ENCODE measurements at places on chromosomes 16 and 17.

- DNase-seq, result no peak
Observed at GRCh38 chr17:17701112-17701511, 19.9 kb downstream of the RAI1 start.

DNA sequence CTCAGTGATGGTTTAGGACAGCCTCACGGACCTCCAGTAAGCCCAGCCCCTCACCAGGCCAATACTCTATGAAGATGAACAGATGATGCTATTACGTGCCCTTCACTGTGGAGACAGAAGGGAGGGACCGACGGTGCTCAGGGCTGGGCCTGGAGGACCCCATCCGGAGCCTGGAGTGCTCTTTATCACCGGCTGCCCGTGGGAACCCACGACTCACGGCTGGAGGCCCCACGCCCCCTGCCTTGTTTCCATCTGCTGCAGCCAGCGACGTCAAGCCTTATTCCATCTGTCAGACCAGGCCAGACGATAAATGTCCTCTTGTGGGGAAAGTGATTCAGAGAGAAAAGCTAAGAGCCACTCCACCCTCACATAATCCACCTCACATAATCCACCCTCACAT lies 4.0 kb upstream of the TIMM22 start:
- no peak for DNase-seq

- DNase-seq, result no peak
Observed at GRCh38 chr16:83351846-83352245, 455.9 kb upstream of the HSBP1 start.

GRCh38 chr17:18916816-18917500 lies 35.0 kb upstream of the SLC5A10 start:
- no peak for DNase-seq

DNA sequence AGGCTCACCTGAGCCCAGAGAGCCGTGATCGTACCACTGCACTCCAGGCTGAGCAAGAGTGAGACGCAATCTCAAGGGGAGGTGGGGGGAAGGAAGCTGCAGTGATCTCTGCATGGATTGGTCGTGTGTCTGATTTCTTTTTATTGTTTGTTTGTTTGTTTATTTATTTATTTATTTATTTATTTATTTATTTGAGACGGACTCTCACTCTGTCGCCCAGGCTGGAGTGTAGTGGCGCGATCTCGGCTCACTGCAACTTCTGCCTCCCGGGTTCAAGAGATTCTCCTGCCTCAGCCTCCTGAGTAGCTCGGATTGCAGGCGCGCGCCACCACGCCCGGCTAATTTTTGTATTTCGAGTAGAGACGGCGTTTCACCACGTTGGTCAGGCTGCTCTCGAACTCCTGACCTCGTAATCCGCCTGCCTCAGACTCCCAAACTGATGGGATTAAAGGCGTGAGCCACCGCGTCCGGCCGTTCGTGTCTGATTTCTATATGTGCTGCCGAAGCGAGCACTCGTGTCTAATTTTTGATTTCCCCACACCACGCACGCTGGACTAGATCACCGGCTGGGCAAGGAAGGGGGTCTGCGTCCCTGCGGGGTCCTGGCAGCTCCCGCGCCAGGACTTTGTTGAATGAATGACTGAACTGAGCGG lies 448 bp upstream of the TNFRSF12A start:
- DNase-seq, result no peak

DNA sequence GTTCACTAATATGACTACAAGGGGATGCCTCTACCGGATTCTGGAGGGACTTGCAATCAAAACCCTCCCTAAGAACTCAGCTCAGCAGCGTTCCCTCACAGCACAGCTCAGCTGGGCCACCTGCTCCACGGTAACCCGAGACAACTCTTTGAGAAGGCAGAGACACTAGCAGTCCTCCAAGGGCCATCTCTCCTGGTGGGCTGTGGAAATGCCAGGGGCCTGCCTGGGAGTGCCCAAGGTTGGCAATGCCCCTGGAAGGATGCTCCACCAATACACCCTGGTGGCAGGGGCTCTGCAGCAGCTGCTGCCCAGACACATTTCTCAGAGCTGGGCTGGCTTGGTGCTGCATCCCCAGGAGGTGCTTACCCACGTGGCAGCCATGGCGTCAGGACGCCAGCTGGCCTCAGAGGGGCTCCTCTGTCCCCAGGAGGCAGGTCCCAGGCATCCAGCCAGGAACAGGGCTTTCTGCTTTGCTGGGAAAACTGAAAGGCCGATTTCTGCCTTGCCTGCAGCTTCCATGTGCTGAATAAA lies 16.5 kb downstream of the CDIP1 start:
- DNase-seq, result no peak

DNA sequence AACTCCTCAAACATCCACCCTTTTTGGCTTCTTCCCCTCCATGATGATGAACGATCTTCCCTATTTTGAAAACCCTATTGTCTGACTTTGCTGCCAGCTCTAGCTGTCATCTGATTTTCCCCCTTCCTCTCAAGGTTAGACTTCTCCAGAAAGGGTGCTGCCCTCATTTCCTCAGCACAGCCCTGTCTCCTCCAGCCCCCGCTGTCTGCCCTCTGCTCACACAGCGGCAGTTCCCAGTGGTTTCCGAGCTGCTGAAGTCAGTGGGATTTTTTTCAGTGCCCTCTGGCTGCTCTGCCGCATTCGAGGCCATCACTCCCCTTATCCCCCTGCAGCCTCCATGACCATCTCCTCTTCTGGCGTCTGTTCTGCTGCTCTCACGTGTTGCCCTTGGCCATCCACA lies 26.6 kb upstream of the C17orf107 start:
- DNase-seq, result no peak

DNA sequence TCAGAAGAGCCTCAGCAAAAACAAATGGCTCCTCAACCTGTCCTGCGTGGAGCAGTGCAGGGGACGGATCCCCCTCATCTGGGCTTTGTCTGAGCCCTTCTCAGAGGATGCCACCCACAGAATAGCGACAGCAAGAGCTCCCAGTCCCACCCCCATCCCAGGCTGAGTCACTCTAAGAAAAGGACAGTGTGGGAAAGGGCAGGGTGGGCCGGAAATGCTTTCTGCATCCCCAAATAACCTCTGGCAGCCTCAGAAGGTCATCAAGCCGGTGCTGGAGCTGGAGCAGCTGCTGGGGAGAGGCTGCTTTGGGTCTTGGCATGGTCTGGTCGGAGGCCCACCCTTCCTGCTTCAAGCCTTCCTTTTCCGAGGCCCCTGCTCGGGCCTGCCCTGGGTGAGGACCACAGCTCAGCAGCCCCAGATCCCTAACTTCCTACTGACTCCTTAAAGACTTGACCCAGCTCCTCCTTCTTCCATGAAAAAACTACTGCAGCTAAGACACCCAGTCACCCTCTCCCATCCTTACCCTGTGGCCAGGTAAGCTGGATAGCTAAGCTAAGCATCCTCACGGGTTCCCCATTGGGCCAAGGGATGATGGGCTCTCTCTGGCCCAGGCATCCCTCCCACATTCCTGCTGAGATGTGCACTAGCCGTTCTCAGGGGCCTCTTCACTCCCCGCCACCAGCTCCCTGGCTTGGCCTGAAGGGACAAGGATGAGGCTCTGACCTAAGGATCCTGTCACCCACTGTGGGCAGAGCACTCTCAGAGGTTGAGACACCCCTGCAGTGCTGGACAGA lies 8.7 kb downstream of the SLC12A4 start:
- DNase-seq, result no peak

DNA sequence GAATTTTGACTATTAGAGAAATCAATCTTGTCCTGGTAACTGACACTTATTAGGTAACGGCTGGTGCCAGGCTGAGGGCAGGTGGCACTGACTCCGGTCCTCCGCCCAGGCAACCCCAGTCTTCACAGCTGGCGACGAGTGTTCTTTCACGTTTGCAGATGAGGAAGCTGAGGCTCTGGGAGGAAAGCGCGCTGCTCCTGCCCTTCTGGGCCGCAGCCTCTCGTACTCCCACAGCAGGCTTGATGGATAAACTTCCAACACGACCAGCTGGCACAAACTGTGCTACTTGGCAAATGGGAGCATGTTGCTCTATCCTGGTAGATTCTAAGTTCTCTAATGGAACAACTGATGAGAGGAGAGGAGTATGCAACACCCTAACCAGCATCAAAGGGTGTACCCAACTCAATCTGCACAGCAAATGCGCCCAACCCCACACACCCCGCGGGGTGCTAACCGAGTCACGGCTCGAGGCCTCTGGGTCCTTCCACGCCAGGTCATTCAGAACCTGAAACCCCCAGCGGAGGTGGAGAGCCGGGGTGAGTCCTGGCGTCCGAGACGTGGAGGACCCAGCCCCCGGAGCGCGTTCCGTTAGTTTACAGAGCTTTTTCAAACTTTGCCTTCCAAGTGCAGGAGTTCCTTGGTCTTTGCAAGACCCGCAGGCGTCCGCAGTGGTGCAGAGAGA lies 477 bp upstream of the SLC47A1 start:
- DNase-seq, result no peak

- no peak for DNase-seq
Observed at GRCh38 chr17:49501496-49501895, 6.4 kb downstream of the NGFR start.

DNA sequence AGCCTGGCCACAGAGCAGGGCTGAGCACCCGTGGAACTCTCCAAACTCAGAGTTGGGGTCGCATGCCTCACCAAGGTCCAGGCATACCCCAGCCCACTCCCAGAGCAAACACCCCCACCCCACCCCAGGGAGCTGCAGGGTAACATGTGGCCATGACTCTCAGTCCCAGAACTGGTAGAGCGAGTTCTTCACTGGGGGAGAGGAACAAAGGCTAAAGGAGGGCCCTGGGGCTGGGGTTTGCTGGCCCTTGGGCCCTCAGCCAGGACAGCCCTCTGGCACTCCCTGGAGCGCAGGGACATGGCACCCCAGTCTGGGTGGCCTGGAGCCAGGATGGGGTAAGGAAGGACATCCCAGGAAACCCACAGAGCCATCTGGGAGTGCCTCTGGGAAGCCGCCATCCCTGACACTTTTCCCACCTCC lies 4.2 kb downstream of the HID1 start:
- no peak for DNase-seq

DNA sequence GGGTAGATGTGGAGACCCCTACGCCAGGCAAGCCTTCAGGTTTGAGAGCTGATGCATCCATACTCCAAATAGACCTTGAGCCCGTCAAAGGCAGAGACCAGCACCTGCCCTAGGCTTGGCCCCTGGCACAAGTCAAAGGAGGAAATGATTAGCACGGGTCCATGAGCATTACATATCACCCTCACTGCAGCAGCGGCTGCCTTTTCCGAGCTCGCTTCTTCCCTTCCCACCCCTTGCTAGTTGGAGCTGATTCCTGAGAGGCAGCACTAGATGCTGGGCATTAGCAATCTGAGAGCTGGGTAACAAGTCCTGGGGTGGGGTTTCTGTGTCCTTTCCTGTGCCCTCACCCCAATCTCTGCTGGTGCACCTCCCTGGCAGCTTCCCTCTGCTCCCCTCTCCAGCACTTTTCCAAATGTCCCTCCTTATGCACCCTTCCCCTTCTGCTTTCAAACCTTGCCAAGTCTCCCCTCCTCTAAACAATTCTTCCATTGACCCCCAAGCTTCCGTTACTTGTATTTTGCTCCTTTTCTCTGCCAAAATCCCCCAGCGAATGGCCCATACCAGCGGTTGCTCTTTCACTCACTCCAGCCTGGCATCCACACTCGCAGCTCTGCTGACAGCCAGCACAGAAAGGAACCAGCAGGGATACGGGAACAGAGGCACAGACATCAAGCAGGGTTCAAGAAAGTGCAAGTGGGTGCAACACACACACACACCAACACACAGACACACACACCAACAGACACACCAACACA lies 3.0 kb downstream of the CDRT4 start:
- no peak for DNase-seq

DNA sequence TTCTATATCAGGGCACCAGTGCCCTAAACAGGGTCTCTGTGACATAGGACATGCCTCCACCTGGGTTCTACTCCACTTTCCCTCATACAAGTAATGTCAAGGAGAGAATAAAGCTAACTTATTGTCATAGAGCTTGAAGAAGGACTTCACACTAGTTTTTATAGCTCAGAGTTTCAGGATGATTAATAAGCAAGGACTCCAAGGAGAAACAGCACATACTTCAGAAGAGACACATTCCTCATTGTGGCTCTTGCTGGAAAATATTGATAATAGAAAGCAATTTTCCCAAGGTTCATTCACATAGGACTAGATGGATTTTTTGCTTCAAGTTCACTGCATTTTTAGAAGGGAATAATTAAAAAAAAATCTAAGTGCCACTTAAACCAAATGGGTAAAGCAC lies 133.3 kb downstream of the CA10 start:
- DNase-seq, result no peak

GRCh38 chr17:79557276-79558090 lies 53.4 kb downstream of the RBFOX3 start:
- no peak for DNase-seq

GRCh38 chr16:85620374-85620773 lies 7.3 kb downstream of the GSE1 start:
- no peak for DNase-seq

- DNase-seq, result no peak
Observed at GRCh38 chr17:68624381-68624780, 23.2 kb upstream of the FAM20A start.

- no peak for DNase-seq
Observed at GRCh38 chr17:81298325-81298990, 3.4 kb upstream of the SLC38A10 start.

DNA sequence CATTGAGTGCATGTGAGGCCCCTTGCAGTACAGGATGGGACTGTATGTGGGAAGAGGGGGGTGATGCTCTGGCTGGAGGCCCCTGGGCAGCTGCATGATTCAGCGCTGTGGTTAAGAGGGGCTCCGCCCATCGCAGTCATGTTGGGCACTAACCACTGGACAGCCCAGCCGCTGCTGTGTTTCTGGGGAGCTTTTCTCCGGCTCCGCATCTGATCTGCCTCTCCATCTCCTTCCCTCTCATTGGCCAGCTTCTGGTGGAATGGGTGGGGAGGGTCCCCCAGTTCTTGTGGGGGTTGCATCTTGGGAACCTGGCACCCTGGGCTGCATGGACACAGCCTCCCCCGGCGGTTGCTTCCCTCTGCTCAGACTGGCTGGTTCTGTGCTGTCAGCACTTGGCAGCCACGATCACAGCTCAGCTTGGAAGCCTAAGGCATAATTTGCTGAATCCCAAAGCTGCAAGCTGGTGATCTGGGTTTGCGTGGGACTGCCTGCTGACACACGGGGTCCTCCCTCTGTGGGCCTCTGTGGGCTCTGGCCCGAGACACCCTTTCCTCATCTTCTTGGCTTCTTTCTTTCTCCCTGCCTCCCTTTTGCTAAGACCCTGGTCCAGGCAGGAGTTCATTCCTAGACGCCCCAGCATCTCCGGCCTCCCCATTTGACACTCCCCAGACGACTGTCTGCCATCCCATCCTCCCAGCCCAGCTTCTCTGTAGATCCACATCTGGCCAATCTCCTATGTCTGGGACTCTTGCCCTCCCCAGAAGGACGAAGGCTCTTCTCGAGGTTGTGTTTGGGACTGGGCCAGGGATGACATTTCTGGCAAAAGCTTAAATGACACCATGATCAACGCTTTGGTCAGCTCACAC lies 168.3 kb downstream of the SEC14L1 start:
- no peak for DNase-seq

GRCh38 chr17:35449371-35449931 lies 885 bp upstream of the SLFN13 start:
- DNase-seq, result no peak

GRCh38 chr16:10581507-10581906 lies 1.1 kb upstream of the EMP2 start:
- DNase-seq, result no peak

- DNase-seq, result no peak
Observed at GRCh38 chr16:10935226-10935915, 6.9 kb downstream of the DEXI start.

- no peak for DNase-seq
Observed at GRCh38 chr17:45836047-45837044, 8.3 kb upstream of the SPPL2C start.

GRCh38 chr16:81810361-81810760 lies 31.3 kb downstream of the PLCG2 start:
- no peak for DNase-seq

GRCh38 chr17:48678141-48678971 lies 44.0 kb downstream of the PRAC1 start:
- DNase-seq, result peak; percentile 87

- DNase-seq, result no peak
Observed at GRCh38 chr16:89325861-89326471, 108.5 kb downstream of the ZNF778 start.

Data from activated naive CD4-positive, alpha-beta T cell treated with anti-CD3 and anti-CD28 coated beads, Interleukin-2, amount 50 U/mL, for 72 hours (primary cell).